ENCODE measurements at places on chromosomes 12 and 14. TPM values are rescaled to one million over a fixed set of nuclear protein-coding genes. Genes with fewer than 3 reads are reported as not detected.
A peak's percentile ranks its signal among the peaks of the same experiment; 100 is the strongest.

GRCh38 chr12:70091021-70091521 lies 152.2 kb upstream of the CNOT2 start:
- DNase-seq, result no peak

GRCh38 chr12:89160716-89161123 lies 191.6 kb downstream of the DUSP6 start:
- DNase-seq, result no peak

- peak; percentile 16 for DNase-seq
Measured at GRCh38 chr12:68559984-68560850, 50.5 kb upstream of the RAP1B start.

DNA sequence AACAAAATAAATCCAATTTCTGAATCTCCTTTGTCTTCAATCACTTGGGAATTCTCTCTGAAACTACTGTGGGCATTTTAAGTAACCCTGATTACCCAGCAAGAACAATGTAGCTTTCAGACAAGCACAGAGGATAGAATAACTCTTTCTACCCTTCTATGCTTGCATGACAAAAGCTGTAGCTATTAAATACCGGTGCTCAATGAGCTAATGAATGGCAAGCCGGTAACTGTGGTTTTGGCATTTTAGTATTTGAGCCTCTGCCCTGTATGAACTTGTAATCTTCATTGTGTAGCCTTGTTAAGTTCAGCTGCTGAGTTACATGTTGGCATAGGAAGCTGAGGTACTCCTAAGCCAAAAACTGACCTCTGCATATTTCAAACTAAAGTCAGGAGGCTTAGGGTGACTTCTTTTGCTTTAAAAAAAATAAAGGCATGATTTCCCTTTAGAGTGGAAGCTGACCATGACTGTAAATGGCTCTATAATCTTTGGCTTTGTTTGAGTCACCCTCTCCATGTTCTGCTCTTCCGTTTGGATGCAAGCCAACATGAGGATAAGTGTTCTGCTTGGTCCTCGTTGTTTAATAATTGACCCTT lies 171.0 kb upstream of the HIF1A start:
- DNase-seq, result no peak

DNA sequence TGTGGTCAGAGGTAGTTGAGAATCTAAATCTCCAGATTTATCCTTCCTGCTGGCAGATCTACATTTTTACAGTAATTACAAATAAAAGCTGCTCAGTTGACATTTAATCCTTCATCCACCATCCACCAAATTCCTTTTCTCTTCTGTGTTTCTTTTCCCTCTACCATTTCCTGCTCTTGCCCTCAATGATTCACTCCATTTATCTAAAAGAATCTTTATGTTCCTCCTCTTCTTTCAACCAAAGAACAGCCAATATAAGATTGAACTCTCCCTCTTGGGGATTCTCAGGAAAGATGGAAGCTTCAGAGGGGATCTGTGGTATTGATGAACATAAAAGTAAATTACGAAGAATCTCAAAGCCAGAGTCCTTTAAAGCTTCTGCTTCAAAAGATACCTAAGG lies 4.4 kb downstream of the MAP4K5 start:
- DNase-seq, result no peak

Gene FGF23
- total RNA-seq, result 0.58 TPM

DNA sequence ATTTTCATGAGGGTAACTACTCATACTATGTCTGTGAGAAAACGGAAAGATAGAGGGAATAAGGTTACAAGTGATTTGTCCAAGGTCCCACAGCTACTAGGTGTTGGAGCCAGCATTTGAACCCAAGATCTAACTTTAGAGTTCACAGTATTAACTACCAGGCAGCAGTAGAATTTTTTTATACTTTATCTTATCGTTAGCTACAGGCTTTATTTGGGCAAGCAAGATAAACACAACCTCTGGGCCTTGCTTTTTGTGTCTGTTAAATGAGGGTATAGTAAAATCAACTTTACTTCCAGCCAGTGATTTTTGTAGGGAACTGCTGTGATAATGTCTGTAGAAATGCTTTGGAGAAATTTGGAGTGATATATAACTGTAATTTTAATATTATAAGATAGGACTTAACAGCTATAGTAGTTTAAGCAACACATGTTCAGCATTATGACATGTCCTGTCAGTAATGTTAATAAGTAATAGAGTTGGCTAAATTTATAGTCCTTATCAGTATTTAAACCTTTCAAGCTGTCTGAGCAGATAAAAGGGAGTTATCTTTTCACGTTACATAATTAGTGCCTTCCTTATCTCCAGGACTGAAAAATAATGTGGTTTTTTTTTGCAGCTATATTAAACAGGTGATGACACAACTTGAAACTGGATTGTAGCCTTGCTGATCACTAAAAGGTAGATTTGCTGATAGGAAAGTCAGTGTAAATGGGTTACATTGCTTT lies 12.8 kb downstream of the LEMD3 start:
- no peak for DNase-seq

Gene TMCC3
- total RNA-seq, result 7.2 TPM

- no peak for DNase-seq
Measured at GRCh38 chr14:68451696-68452373, 341.0 kb downstream of the ZFP36L1 start.

Gene LGR5
- 0.71 TPM for total RNA-seq

DNA sequence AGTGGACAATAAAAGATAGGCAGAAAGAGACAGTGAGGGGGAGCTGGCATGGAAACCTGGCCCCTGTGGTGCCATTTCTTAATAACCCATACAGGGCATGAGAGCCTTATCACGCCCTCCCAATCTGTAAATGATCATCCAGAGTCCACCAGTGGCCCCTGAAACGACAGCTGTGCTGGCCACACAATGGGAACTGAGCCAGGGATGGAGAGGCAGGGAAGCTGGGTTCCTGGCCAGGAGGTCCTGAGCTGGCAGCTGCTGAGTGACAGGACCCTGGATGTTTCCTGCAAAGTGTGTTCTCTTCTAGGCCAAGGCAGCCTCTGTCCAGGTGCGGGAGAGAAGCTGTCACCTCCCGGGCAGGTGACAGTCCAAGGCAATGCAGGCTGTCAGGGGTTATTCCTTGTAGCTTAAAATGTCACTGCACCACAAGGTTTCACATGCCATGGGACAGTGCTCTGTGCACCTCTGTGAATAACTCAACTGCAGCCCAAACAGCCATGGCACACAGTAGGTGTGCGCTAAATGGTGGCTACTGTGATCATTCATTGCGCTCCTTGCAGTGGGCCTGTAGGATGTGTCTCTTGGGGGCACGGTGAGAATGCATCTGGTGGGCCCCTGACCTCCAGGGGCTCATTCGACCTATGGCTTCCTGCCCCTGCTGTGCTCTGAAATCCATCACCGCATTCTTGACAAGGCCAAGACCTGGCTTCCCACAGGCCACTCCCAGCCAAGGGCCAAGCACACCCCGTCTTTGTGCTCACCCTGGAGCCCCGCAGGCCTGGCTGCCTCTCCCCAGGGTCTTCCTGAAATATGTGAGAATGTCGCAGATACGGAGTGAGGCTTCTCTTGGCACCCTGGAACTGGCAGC lies 46.3 kb upstream of the BCL11B start:
- DNase-seq, result no peak

Gene DEPDC4
- 8.3 TPM for total RNA-seq

Gene FLVCR2
- 2.8 TPM for total RNA-seq

- no peak for DNase-seq
Measured at GRCh38 chr14:79656496-79656895, 554.8 kb downstream of the DIO2 start.

Gene HOXC12
- not detected for total RNA-seq

DNA sequence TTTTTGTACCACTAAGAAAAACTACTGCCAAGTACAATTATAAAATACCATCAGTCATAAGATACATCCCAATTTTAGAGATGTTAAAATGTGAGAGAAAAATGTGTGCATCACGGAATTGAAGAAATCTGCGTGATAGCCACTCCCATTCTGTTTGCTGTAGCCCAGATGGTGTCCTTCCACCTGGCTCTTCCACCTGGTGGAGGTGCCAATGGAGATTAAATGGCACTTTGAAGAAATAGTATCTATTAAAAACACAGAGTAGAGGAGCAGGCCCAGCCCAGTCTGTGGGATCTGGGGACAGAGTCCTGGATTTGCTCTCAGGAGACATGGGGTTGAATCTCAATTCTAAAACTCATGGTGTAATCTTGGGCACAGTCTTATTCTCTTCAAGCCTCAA lies 35.5 kb downstream of the TSPAN11 start:
- DNase-seq, result no peak

GRCh38 chr12:1222858-1223639 lies 232.0 kb downstream of the ERC1 start:
- DNase-seq, result no peak

Gene IRAK3
- total RNA-seq, result 0.37 TPM

Gene CIROP
- total RNA-seq, result 0.06 TPM

Gene AICDA
- not detected for total RNA-seq

All from neural progenitor cell (in vitro differentiated cells).